ENCODE measurements at places on chromosomes 5 and 9. TPM values are rescaled to one million over a fixed set of nuclear protein-coding genes. Genes with fewer than 3 reads are reported as not detected.

The ST6GALNAC4 gene
- 12.4 TPM for total RNA-seq

The FBLL1 gene
- 15.7 TPM for total RNA-seq

The PTGER4 gene
- 8.5 TPM for total RNA-seq

The PTPDC1 gene
- 21.9 TPM for total RNA-seq

The SMARCA2 gene
- total RNA-seq, result 173 TPM

The SLC22A4 gene
- total RNA-seq, result 4.0 TPM

All from camera-type eye (tissue), 1 donor.